ENCODE measurements at places on chromosomes 5 and 9.

DNA sequence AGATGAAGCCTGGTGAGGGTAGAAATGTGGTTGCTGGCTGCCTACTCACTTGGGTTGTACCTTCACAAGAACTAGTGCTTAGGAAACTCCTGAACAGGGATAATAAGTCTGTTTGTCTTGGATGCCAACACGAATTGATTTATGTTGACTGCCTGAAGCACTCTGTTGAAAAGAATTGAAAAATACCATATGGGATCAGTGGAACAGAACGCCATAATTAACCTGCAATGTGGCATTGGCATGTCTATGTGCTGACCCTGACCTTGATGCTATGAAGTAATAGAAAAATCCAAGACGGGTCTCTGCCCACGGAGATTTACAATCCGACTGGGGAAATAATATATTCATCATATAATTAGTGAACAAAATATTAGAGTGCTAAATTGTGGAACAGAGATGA lies 10.5 kb downstream of the LIX1 start:
- DNase-seq, result no peak

DNA sequence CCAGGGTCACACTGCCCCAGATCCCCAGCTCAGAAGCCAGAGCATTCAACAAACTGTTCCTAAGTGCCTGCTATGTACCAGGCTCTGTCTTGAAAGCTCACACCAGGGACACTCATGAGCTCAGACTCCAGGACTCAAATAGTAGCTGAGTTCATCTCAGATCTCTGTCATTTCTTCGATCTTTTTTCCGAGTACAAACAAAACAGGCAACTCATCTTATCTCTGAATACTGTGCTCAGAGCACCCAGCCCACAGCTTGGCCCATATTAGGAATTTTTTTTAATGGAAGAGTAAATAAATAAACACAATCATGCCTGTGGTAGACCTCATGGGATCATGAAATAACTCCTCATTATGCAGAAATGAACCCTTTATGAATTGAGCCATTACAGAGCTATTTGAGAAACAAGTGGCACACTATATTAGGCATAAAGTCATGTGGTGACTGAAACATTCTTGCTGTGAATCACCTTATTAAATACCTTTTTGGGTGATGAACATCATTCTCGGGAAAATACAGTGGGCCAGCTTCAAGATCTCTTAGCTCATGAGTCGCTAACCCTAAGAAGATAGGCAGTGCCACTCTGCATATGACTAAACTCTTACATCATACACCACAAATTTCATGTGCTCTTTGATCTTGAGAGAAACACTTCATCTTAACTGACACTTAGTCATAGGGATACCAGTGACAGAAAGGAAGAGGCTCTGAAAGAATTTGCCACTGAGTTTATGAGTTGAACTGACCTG lies 9.9 kb downstream of the SH3RF2 start:
- DNase-seq, result no peak

- no peak for DNase-seq
These were observed 69.4 kb upstream of the NFIB start for GRCh38 chr9:14383294-14383693.

GRCh38 chr5:132430746-132431145 lies 59.8 kb downstream of the IRF1 start:
- no peak for DNase-seq

- DNase-seq, result no peak
These were observed 29.8 kb downstream of the PROP1 start for GRCh38 chr5:177966009-177966838.

DNA sequence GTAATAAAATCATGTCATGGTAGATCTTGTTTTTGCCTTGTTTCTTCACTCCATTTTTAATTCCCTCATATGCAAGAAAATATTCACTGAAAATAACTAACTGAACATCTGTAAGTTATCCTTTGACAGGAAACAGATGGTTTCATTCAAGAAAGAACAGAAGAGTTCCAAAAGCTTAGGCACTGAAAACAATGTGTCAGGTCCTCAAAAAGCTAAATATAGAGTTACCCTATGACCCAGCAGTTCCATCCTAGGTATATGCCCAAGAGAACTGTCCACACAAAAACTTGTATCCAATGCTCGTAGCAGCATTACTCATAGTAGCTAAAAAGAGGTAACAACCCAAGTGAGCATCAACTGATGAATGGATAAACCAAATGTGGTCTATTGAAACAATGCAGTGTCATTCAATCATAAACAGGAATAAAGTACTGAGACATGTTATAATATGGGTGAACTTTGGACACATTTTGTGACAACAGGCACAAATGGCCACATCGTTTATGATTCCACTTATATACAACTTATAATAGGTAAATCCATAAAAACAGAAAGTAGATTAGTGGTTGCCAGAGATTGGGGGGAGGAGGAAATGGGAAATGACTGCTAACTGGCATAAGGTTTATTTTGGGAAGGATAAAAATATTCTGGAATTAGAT lies 231.0 kb downstream of the FRMD3 start:
- no peak for DNase-seq

DNA sequence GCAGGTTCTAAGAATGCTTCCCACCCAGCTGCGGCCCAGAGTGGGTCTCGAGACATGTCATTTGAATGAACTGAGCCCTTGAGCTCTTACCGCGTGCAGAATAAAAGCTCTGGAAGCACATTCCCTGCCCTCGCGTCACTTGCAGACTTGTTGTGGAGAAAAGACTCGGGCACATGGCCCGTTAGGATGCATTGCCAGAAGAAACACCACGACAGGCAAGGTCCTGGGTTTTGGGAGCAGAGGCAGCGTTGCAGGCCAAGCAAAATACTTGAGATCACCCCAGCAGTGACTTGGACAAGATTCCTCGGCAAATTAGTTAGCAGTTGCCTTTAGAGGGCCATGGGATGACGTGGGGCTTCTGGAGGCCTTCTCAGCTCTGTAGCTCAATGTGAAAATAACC lies 170.8 kb upstream of the MSX2 start:
- no peak for DNase-seq

DNA sequence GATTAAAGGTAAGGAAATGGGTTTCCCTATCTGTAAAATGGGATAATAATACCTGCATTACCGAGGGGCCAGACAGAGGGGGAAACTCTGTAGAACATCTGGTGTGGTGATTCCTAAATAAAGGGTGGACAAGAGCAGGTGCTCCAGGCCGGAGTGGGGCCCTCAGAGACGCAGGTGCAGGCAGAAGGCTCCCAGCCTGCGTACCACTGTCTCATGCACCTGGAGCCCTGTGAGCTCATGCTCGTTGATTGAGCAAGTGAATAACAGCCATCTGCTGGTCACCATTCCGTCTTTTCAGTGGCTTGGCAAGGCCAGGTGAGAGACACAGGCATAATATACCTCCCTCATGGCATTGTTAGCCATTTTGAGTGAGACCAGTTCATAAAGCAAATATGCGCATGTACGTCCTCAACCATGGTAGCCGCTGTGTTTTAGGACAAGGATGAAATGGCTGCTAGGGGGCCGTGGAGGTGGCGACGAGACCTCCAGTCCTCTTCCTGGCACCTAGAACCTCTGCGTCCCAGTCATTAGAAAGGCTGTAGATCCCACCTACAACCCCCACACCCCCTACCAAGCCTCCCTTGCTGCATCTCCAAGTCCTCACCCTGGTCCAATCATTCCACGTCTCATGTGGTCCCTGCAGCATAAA lies 198.0 kb upstream of the MVB12B start:
- DNase-seq, result no peak

DNA sequence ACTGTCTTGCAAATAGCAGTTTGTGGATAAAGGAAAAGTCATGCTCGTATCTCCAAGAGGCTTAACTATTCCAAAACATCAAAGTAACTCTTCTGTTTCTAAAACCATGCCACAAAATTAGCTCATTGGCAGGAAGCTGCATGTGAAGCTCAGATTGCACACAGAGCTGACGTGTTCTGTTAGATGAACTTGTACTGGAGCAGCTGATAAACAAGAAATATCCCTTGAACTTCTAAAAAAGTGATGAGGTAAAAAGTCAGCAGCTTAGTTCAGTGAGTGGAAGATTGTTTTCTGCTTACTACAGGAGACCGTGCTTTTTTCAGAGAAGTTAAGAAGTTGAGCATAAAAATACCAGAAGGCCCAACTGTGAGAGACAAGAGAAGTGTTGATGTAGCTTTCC lies 113.2 kb downstream of the SLC12A2 start:
- no peak for DNase-seq

DNA sequence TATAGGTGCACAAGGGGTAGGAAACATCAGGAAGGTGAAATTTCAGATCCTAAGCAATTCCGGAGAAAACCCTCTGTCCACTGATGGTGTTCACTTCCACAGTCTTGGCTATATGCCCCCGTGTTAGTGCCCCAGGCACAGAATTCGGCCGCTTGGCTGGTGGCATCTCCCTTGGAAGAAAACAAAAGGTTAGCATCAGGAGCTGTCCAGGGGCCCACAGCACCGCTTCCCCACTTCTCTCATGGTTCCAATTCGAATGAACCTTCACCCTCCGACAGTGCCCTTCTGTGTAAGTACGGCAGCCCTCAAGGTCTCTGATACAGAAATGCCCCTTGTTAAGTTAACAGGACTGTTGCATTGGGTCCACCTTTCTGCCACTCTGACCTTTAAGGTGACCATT lies 409.0 kb downstream of the GADD45G start:
- no peak for DNase-seq

- DNase-seq, result no peak
These were observed 438.1 kb downstream of the ACTL7B start for GRCh38 chr9:108417726-108418125.

DNA sequence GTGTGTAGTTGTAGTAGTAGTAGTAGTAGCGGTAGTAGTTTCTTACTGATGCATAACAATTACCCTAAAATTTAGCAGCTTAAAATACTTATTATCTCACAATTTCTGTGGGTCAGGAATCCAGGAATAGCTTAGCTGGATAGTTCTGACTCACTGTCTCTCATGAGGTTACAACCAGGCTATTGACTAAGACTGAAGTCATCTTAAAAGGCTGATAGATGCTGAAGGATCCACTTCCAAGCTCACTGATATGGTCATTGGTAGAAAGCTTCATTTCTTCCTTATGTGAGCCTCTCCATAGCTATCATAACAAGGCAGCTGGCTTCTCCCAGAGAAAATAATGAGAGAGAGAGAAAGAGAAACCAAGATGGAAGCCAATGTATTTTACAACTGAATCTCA lies 147.5 kb upstream of the FBXL17 start:
- DNase-seq, result no peak

DNA sequence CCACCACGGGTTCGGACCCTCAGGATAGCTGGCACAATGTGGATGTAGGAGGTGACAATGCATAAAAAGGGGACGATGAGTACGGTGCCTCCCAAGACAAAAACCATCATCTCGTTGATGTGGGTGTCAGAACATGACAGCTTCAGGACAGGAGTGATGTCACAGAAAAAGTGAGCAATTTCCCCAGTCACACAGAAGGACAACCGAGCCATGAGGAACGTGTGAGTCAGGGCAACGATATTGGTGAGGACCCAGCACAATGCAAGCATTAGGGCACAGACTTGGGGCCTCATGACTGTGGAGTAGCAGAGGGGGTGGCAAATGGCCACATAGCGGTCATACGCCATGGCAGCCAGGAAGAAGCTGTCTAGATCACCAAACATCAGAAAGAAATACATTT lies 491 bp downstream of the OR1N1 start:
- DNase-seq, result no peak

DNA sequence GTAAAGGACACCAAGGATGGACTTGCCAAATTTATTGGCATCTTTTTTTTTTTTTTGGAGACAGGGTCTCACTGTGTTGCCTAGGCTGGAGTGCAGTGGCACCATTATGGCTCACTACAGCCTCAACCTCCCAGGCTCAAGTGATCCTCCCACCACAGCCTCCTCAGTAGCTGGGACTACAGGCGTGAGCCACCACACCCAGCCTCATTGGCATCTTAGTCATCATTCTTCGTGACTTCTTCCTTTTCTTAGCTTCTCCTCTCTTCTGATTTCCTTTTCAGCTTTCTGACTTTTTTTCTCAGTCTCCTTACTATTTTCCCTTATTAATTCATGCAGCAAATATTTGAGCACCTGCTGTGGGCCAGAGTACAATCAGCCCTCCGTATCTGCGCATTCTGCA lies 6.1 kb downstream of the MAML1 start:
- no peak for DNase-seq
